ENCODE measurements at places on chromosomes 12 and 14. TPM values are rescaled to one million over a fixed set of nuclear protein-coding genes. Genes with fewer than 3 reads are reported as not detected.
A peak's percentile ranks its signal among the peaks of the same experiment; 100 is the strongest.

GRCh38 chr12:59742841-59743240, 147.0 kb downstream of the SLC16A7 start:
- no peaks in the 10 kb centered on the region for H3K27me3 ChIP-seq
- no peak for DNase-seq

- no peaks in the 10 kb centered on the region for H3K36me3 ChIP-seq
- no peaks in the 10 kb centered on the region for H3K27me3 ChIP-seq
- H3K4me3 ChIP-seq, result no peak overlapping the region
- no peak for DNase-seq
- no peaks in the 10 kb centered on the region for H3K4me1 ChIP-seq
These were observed 199.8 kb upstream of the PDZRN4 start for GRCh38 chr12:40988355-40988754.

- no peaks in the 10 kb centered on the region for H3K36me3 ChIP-seq
- DNase-seq, result no peak
- H3K4me3 ChIP-seq, result no peak overlapping the region
- H3K27ac ChIP-seq, result no peak overlapping the region
- H3K27me3 ChIP-seq, result no peaks in the 10 kb centered on the region
These were observed 118.8 kb downstream of the SLC6A15 start for GRCh38 chr12:84793558-84794367.

- H3K36me3 ChIP-seq, result no peaks in the 10 kb centered on the region
- H3K27me3 ChIP-seq, result no peaks in the 10 kb centered on the region
- DNase-seq, result no peak
- H3K27ac ChIP-seq, result no peak overlapping the region
These were observed 134.6 kb downstream of the RMST start for GRCh38 chr12:97597031-97597751.

Gene HSPB8
- 81.3 TPM for total RNA-seq

DNA sequence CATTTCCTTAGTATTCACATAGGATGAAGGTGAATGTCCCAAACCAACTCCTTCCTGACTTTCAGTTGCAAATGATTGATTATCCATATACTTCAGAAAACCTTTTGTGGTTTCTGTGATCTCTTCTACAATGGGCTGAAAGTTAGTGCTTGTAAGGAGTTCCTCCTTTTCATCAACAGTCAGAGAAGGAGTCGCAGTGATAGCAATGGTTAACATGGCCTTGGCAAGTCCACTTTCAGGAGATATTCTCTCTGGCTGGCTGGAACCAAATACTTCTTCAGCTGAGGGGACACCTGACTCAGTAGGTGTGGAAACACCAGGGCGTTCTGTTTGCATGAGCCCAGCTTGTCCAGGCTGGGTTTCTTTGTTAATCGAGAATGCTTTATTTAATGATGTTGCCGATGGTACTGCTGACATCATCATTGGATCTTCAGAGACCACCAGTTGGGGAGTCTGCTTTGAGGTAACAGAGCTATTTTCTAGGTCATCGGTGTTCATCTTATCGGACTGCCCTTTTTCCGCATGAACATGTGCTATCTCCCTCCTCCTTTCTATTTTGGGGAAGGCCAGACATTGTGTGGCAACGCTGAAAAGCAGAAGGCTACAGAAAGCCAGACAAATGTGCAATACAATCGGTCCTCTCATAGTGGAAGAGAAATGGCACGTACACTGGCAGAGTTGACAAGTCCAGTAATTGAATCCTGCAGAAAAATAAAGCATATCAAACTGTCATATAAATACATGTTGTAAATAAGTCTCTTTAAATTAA, 13.1 kb downstream of the ARMH4 start:
- H3K27me3 ChIP-seq, result no peaks in the 10 kb centered on the region
- no peak for DNase-seq
- H3K36me3 ChIP-seq, result peaks cover 4% of the 10 kb centered on the region
- H3K27ac ChIP-seq, result no peak overlapping the region
- no peak overlapping the region for H3K4me3 ChIP-seq

DNA sequence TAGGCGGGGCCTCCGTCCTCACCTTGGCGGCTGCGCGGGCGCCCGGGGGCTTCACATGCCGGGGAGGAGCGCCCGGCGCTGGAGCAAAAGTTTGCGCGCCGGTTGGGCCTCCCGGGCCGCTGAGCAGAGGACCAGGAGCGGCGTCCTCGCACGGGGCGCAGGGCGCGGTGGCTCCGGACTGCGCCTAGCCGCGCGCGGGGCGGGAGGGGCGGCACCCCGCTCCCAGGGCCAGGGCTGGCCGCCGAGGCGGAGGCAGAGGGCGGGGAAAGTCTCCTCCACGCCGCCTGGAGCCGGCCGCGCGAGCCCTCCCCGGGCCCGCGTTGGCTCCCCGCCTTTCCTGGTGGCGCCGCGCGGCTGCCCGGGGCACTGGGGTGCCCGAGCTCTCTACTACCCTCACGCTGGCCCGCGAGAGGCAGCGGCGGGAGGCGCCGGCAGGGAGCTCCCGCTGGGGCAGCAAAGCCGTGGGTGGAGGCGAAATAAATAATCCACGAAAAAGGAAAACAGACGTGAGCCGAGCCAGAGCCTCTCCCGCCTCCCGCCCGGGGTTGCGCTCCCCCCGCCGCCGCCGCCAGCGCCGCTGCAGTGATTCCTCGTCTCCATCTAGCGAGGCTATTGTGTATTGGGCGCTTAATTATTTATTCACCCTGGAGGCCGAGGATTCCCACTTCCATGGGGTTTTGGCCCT, 400 bp upstream of the PRIMA1 start:
- H3K4me3 ChIP-seq, result no peak overlapping the region
- no peaks in the 10 kb centered on the region for H3K36me3 ChIP-seq
- no peaks in the 10 kb centered on the region for H3K4me1 ChIP-seq
- H3K27ac ChIP-seq, result no peak overlapping the region

GRCh38 chr12:57614178-57614947, 3.1 kb downstream of the ARHGEF25 start:
- no peak overlapping the region for H3K4me3 ChIP-seq
- H3K36me3 ChIP-seq, result no peaks in the 10 kb centered on the region
- H3K4me1 ChIP-seq, result no peaks in the 10 kb centered on the region
- peak; percentile 45 for DNase-seq
- H3K27me3 ChIP-seq, result peaks cover 4% of the 10 kb centered on the region

- H3K36me3 ChIP-seq, result no peaks in the 10 kb centered on the region
These were observed 26.1 kb upstream of the ANP32D start for GRCh38 chr12:48446161-48446776.

DNA sequence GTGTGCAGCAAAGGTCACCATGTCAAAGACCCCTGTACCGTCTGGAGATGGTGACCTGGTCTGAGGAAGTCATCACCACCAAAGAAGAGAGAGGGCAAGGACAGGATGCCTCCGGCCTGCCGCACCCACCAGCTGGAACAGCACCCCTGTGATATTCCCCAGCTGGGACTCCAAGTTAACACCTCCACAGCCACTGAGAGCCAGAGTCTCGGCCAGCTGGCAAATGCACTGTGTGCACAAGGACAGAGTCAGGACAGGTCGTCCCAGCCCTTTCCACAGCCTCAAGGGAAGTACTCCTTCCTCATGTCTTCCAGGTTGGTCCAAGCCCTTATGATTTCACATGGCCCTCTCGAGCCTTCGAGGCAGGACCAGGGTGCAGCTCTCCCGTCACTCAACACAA, 19.3 kb upstream of the FKBP4 start:
- H3K4me1 ChIP-seq, result no peaks in the 10 kb centered on the region
- H3K27ac ChIP-seq, result no peak overlapping the region
- H3K27me3 ChIP-seq, result no peaks in the 10 kb centered on the region
- no peak overlapping the region for H3K4me3 ChIP-seq
- DNase-seq, result no peak

- no peak for DNase-seq
- H3K27ac ChIP-seq, result no peak overlapping the region
- no peaks in the 10 kb centered on the region for H3K27me3 ChIP-seq
- no peak overlapping the region for H3K4me3 ChIP-seq
- no peaks in the 10 kb centered on the region for H3K36me3 ChIP-seq
- peaks cover 6% of the 10 kb centered on the region for H3K4me1 ChIP-seq
These were observed 3.9 kb upstream of the GPRC5A start for GRCh38 chr12:12887471-12887870.

- no peak overlapping the region for H3K27ac ChIP-seq
- DNase-seq, result no peak
- no peak overlapping the region for H3K4me3 ChIP-seq
These were observed 247.4 kb downstream of the SYT10 start for GRCh38 chr12:33192226-33192625.

Gene VWF
- 183 TPM for total RNA-seq

DNA sequence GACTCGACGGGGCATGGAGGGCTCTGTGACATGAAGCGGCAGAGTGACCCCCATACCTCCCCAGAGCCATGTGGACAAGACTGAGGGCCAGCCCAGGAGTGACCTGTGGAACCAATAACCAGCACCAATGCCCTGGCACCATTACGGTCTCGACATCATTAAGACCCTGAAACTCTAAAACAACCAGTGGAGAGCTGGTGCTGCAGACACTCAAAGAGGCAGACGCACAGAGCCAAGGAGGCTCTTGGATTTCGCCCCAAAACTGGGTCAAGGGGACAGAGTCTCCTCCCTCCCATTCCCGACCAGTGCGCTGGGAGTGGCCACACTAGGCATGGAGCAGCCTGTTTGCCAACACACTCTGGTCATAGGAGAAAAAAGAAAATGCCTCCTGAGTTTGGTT, 41.6 kb upstream of the VASH1 start:
- H3K27me3 ChIP-seq, result no peaks in the 10 kb centered on the region
- H3K4me3 ChIP-seq, result no peak overlapping the region
- no peak for DNase-seq
- H3K36me3 ChIP-seq, result no peaks in the 10 kb centered on the region
- H3K27ac ChIP-seq, result no peak overlapping the region

- DNase-seq, result no peak
- peak overlapping the region; percentile 97 for H3K27ac ChIP-seq
- peak overlapping the region; percentile 98 for H3K4me3 ChIP-seq
- peaks cover 18% of the 10 kb centered on the region for H3K4me1 ChIP-seq
- H3K27me3 ChIP-seq, result no peaks in the 10 kb centered on the region
- H3K36me3 ChIP-seq, result no peaks in the 10 kb centered on the region
These were observed 1.4 kb upstream of the ARID2 start for GRCh38 chr12:45727980-45728629.

- no peaks in the 10 kb centered on the region for H3K4me1 ChIP-seq
- H3K36me3 ChIP-seq, result no peaks in the 10 kb centered on the region
- DNase-seq, result peak; percentile 43
- no peaks in the 10 kb centered on the region for H3K27me3 ChIP-seq
- H3K27ac ChIP-seq, result no peak overlapping the region
These were observed 8.8 kb downstream of the STK38L start for GRCh38 chr12:27252934-27253333.

Gene TAS2R50
- total RNA-seq, result 2.0 TPM

Gene GNB3
- total RNA-seq, result 2.6 TPM

Gene HCAR2
- not detected for total RNA-seq

- peak overlapping the region; percentile 15 for H3K27ac ChIP-seq
- peak; percentile 91 for DNase-seq
- H3K36me3 ChIP-seq, result no peaks in the 10 kb centered on the region
- no peaks in the 10 kb centered on the region for H3K4me1 ChIP-seq
- H3K4me3 ChIP-seq, result peak overlapping the region; percentile 74
These were observed 46.4 kb upstream of the PLXNC1 start for GRCh38 chr12:94101738-94102660.

DNA sequence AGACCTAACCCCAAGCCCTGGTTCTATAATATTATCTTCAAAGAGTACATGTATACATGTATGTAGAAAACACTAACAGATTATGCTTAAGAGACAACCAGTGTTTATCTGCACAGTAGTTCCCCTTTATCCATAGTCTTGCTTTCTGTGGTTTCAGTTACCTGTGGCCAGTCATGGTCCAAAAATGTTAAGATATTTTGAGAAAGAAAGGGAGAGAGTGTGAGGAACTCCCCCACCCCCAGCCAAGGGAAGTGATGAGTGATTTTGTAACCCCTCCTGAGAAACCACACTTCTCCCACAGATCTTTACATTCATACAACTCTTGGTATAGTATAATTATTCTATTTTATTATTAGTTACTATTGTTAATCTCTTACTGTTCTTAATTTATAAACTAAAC, 77.3 kb upstream of the CNTN1 start:
- DNase-seq, result no peak
- no peaks in the 10 kb centered on the region for H3K4me1 ChIP-seq
- no peak overlapping the region for H3K4me3 ChIP-seq
- H3K36me3 ChIP-seq, result no peaks in the 10 kb centered on the region
- no peak overlapping the region for H3K27ac ChIP-seq

Gene CACNA2D4
- total RNA-seq, result 7.3 TPM

GRCh38 chr12:55925870-55926737, 1.6 kb downstream of the PYM1 start:
- no peaks in the 10 kb centered on the region for H3K4me1 ChIP-seq
- peak overlapping the region; percentile 94 for H3K27ac ChIP-seq
- H3K36me3 ChIP-seq, result peaks cover 2% of the 10 kb centered on the region
- H3K4me3 ChIP-seq, result peak overlapping the region; percentile 89
- H3K27me3 ChIP-seq, result no peaks in the 10 kb centered on the region
- no peak for DNase-seq

- no peak overlapping the region for H3K4me3 ChIP-seq
- DNase-seq, result no peak
- H3K36me3 ChIP-seq, result peaks cover 7% of the 10 kb centered on the region
- H3K4me1 ChIP-seq, result no peaks in the 10 kb centered on the region
- no peak overlapping the region for H3K27ac ChIP-seq
- H3K27me3 ChIP-seq, result no peaks in the 10 kb centered on the region
These were observed 6.9 kb downstream of the TGM1 start for GRCh38 chr14:24255931-24256711.

DNA sequence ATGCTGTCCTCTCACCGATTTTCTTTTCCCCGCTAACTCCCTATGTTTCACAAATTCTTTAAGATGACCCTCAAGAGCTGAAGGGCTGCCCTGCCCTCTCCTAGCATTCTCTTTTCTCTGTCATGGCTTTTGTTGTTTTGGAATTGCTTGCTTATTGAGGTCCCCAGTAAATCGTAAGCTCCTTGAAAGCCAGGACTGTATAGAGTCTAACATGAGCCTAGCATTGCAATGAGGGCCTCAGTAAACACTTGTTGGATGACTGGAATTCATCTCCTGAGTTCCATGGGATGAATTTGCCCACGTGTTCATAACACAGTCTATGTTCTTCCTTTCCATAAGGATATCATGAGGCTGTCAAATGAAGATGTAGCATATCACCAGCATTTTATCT, 92.2 kb downstream of the APAF1 start:
- H3K4me1 ChIP-seq, result no peaks in the 10 kb centered on the region
- no peaks in the 10 kb centered on the region for H3K36me3 ChIP-seq
- H3K27me3 ChIP-seq, result no peaks in the 10 kb centered on the region
- no peak for DNase-seq

- DNase-seq, result no peak
- H3K27me3 ChIP-seq, result no peaks in the 10 kb centered on the region
- H3K27ac ChIP-seq, result peak overlapping the region; percentile 99
- H3K4me3 ChIP-seq, result peak overlapping the region; percentile 44
- H3K4me1 ChIP-seq, result no peaks in the 10 kb centered on the region
These were observed 272 bp downstream of the HECTD1 start for GRCh38 chr14:31207287-31207754.

Gene PRORP
- 25.1 TPM for total RNA-seq

Gene GLIPR1L2
- total RNA-seq, result 1.1 TPM

Gene MTHFD1
- 76.1 TPM for total RNA-seq

Gene KHNYN
- 53.9 TPM for total RNA-seq

Gene DEPDC4
- total RNA-seq, result 1.4 TPM

Gene PIANP
- total RNA-seq, result 0.63 TPM

DNA sequence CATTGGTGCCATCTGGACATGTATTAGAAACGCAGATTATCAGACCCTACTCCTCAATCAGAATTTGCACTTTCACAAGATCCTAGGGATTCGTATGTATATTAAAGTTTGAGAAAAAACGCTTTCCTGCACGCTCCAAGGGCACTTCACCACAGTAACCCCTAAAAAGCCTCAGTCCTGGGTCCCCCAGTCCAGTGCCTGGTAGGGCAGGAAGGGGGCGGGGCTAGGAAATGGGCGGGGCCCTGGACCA, 369 bp downstream of the DEPDC4 start:
- H3K4me1 ChIP-seq, result peaks cover 9% of the 10 kb centered on the region
- peak overlapping the region; percentile 83 for H3K4me3 ChIP-seq
- H3K27ac ChIP-seq, result peak overlapping the region; percentile 92
- no peaks in the 10 kb centered on the region for H3K36me3 ChIP-seq
- DNase-seq, result peak; percentile 94

Gene COX8C
- total RNA-seq, result not detected

Gene GSC
- not detected for total RNA-seq
